Osteoblast (primary cell): ENCODE measurements at places on chromosomes 16 and 17. TPM values are rescaled to one million over a fixed set of nuclear protein-coding genes. Genes with fewer than 3 reads are reported as not detected.
A peak's percentile ranks its signal among the peaks of the same experiment; 100 is the strongest.

DNA sequence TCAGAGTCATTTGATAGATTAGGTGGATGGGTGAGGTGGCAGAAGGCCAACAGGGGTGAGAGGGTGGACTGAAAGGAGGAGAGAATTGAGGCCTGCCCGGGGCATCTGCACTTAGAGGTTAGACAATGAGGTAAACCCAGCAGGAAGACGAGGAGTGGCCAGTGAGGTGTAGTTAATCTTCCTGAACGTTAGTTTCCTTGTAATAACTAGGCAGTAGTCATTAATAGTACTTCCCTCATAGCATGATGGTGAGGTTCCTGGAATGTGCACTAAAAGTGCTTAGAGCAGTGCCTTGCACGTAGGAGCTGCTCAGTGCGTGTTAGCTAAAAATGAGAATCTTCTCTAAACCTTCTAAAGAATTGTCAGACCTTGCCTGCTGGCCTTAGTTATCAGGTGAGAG lies 13.5 kb upstream of the KSR1 start:
- DNase-seq = no peak

GRCh38 chr17:21345236-21345635 lies 30.9 kb upstream of the KCNJ12 start:
- DNase-seq = peak; percentile 19

DNA sequence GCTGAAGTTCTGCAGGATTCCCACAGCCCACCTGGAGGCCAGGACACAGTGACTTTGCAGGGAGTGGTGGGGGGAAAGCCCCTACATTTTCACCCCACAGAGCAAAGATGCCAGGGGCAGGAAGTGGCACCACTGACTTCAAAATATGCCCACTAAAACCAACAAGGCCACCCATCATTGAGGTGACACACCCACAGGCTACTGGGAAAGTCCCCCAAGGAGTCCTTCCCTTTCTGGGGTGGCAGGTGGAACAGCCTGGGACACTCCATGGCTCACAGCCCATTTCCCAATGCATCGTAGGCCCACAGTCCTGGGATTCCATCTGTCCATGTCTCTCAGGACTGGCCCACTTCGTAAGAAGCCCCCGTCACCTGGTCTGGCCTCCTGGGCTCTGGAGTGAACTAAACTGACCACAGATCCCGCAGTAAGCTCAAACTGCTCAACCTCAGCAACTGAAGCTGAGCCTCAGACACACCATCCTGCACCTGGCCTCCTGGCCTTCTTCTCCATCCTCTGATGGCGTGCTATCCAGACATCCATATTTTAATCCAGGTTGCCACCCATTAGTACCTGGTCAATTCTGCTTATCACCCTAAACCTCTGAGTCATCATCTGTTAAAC lies 7.5 kb upstream of the CCL1 start:
- DNase-seq = no peak

- peak; percentile 65 for DNase-seq
Measured at GRCh38 chr17:79623786-79624717, 13.2 kb upstream of the RBFOX3 start.

The NLRC3 gene
- under 0.01 and 0.29 TPM in 2 replicates for total RNA-seq

- DNase-seq = no peak
Measured at GRCh38 chr17:29826114-29826692, 103.8 kb downstream of the SSH2 start.

DNA sequence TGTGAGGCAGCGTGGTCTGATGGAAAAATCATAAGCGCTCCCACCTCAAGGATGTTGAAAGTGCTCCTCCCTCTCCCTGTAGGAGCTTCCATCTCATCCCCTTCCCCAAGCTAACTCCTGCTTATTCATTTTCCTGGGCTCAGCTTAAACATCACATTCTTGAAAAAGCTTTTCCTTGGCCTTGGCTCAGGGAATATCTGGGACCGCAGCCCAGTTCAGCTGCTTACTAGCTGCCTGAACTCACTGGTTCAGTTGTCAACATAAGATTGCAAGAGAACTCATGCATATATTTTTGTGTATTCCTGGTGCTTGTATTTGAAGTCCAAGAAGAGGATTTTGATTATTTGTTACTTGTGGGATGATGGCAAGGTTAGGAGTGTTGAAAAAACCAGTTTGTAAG lies 91.5 kb downstream of the UTP18 start:
- no peak for DNase-seq
